Fibroblast of skin of abdomen (primary cell): ENCODE measurements at places on chromosomes 4 and X.

GRCh38 chr4:55854129-55854528, 681 bp downstream of the EXOC1 start:
- no peak for DNase-seq

DNA sequence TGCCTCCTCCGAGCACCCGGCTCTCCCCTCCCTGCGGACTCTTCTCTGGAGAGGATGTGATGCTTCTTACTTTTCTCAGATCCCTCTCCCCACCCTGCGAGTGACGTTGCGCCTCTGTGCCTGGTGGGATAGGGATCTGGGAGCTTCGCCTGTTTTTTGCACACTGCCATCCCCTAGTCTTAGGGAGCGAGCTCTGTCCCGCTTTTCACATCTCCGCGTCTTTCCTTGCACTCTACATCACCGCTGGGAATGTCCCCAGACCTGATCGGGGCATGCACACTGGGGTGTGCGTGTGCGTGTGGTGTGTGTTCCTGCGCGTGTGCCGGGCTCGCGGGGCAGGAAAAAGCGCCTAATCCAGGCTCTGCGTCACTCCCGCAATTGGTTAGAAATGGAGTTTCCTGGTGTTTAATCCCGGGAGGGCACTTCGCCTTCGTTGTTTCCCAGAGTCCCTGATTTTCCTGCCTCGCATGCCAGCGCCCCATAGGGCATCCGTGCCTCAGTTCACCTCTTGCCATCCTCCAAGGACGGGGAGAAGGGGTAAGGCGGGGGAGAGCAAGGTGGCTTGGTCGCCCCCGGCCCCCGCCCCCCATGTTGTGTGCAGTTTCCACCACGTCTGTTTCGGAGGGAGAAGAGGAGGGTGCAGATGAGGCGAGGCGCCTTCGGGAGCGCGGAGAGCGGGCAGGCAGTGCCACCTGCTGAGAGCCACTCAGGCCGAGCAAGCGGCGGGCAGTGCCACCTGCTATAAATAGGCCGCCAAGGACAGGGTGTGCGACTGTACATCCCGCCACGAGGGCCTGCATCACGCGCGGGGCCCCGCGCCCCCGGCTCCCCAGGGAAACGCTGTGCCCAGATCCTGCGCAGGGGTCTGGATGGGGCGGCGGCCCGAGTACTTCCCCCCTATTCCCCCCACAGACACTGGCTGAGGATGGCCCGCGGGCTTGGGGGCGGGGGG, 759 bp upstream of the TBC1D1 start:
- no peak for DNase-seq

- no peak for DNase-seq
These were observed 158.1 kb upstream of the VCX3A start for GRCh38 chrX:6693051-6693450.

- DNase-seq, result no peak
These were observed 278.3 kb downstream of the PPP1R2C start for GRCh38 chrX:42499620-42500019.

DNA sequence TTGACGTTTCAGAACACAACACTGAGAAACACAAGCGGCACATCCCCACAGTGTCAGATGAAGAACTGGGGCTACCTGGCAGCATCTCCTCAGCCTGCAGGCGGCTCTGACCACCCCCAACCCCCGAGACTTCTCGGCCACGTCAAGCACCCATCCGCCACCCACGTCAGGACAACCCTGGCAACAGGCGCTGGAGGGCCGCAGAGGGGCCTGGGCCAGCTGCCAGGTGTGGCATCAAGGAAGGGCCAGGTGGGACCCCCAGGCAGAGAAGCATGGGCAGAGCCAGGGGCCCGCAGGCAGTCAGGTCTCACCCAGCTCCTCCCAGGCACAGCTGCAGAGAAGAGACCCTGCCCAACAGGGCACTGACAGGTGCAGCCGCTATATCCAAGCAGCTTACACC, 22.3 kb downstream of the GAK start:
- no peak for DNase-seq

DNA sequence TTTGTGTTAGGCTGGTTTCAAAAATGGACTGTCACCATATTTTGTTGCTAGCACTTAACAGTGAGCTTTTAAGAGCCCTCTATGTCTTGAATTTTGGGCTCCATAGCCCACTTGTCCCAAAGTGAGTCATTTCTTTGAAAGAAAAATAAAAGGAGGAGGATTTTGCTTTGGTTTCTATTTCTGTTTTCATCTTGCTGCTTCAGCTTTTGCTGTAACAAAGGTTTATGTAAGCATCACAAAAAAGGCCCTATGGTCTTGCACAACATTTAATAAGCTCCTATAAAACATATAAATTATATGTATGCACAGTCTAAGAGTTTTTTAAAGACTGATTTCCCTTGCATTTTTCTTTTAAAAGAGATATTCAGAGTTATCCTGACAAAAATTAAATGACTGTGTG, 105.2 kb downstream of the PHOX2B start:
- DNase-seq, result no peak

- DNase-seq, result no peak
These were observed 53.6 kb downstream of the PCDH19 start for GRCh38 chrX:100356351-100356896.

- no peak for DNase-seq
These were observed 8.8 kb upstream of the NKX1-1 start for GRCh38 chr4:1414831-1415680.

GRCh38 chr4:169604131-169604900, 8.1 kb downstream of the NEK1 start:
- DNase-seq, result peak; percentile 67

DNA sequence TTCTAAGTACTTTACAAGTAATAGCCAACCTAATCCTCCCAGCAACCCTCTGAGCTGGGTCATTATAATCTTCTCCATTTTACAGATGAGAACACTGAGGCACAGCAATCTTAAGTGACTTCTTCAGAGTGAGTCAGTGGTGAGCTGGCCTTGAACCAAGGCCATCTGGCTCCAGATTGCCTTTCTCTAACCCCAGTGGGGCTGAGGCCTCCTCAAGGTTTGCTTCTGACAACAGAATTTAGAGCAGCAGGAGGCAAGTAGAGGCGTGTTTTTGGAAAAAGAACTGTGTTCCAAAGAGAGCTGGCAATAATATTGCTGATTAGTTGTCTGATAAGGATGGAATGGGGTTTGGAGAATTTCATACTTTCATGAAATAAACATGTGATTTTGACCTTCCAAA, 41.2 kb downstream of the PIR start:
- DNase-seq, result no peak

DNA sequence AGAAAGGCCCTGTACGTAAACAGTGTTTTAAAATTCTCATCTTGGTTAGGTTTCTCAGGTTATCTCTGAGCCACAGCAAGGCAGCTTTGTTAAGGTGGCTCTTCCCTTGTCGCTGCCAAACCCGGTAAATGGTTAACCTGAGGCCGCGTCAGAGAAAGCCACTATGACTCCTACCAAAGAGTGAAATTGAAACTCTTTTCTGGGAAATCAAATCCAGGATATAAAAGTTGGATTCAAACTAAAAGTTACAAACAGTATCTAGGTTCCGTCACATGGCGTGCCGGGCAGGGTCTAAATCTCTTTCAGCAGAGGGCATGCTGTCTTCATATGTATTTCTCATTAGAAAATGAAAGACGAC, 433 bp downstream of the MMAA start:
- peak; percentile 36 for DNase-seq

GRCh38 chr4:173699841-173700475, 169.9 kb upstream of the HAND2 start:
- no peak for DNase-seq

DNA sequence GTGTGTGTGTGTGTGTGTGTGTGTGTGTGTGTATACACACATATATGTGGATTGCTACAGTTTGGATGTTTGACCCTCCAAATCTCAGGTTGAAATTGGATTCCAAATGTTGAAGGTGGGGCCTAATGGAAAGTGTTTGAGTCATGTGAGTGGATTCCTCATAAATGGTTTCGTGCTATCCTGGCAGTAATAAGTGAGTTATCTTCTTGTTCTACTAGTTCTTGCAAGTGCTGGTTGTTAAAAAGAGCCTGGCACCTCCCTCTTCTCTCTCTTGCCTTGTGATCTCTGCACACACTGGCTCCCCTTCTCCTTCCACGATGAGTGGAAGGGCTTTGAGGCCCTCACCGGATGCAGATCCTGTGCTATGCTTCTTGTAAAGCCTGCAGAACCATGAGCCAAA, 344.1 kb downstream of the SH2D1A start:
- no peak for DNase-seq

DNA sequence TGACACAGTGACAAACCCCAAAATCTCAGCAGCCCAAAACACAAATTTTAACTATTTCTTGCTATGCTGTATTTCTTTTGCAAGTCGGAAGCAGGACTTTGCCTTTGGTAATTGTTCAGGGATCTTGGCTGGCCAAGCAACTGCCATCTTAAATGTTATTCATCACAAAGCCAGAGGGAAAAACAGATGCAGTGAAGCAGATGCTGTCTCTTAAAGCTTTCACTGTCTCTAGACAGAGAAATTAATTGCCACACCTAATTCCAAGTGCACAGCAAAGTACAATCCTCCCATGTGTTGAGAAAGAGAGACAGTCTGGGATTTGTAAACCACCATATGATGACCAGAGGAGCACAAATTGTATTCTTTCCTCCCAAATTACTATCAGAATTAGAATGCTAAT, 30.0 kb upstream of the GALNT7 start:
- DNase-seq, result no peak

DNA sequence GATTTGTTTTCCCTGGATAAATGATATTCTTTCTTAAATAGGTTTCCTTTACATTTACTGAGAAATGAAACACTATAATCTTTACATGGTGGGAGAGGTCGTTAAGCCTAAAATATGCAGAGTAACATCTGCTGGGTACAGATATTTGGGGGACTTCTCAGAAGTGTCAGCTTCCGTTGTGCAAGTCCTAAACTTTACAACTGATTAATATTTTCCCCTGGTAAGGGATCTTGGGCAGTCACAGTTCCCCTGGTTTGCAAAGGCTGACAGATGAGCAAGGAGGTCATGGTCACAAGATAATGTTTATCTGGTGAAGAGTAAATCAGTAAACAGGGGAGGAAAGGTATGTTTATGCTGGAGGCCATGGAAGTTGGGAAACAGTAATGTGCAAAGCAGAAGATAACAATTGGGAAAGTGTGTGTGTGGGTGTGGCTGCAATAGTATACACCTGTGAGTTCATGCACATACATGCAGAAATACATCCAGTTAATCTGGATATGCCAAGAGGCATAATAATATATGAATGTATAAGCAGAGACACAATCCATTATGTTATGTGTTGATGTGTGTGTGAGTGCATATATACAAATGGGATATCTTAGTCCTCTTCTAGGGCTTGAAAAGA, 508.2 kb upstream of the FAM241A start:
- DNase-seq, result no peak
